ENCODE measurements at places on chromosomes 11 and 22.

DNA sequence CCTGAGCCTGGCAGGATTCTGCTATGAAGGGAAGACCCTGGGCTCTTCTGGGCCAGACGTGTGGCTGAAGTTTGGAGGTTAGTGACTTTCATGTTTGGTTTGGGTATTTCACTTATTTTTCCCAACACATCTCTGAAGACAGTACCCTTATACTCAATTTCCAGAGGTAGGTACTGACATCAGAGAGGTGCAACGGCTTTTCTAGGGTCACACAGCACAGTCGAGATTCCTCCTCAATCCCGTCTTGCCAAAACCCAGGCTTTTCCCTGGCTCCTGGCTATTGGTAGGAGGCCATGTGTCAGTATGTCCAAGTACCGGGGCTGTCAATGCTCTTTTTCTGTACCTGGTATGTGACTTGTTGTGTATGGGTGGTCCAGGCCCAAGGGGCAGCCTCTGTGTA lies 6.1 kb upstream of the PMM1 start:
- no peak for DNase-seq

DNA sequence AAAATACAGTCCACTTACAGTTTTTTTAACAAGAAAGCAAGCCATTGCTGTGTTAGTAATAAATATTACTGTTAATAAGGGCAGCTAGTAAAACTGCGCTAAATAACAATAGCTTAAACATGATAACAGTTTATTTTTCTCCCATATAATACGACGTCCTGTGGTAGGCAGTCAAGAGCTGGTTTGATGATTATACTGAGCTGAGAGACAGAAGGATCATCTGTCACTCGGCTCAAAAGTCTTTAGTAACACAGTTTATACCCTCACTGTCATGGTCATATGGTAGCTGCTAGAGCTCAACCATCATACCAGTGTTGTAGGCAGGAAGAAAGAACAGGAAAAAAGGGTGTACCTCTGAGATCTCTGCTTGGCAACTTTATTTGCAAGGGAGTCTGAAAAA lies 29.1 kb upstream of the ANGPTL5 start:
- DNase-seq, result no peak

- DNase-seq, result no peak
These were observed 6.4 kb upstream of the TTLL8 start for GRCh38 chr22:50064453-50064852.

- no peak for DNase-seq
These were observed 29.0 kb downstream of the C22orf31 start for GRCh38 chr22:29032584-29032983.

DNA sequence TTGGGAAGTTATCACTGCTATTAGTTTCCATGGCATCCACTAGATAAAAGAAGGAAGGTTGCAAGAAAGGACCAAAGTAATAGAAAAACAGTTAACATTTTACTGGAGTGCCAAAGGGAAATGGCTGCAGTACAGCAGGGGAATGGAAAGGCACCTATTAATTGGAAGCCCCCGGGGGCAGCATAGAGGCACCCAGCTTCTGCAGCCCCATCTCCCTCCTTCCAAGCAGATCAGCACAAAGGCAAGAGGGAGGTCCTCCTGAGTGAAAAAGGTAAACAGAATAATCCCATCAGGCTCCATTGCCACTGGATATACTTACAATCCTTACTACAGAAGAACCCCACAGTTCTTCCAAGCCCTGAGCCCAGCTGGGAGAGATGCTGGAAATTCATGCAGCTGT lies 887.1 kb downstream of the DLG2 start:
- DNase-seq, result no peak

- no peak for DNase-seq
These were observed 20.7 kb downstream of the IFITM10 start for GRCh38 chr11:1729692-1730011.

DNA sequence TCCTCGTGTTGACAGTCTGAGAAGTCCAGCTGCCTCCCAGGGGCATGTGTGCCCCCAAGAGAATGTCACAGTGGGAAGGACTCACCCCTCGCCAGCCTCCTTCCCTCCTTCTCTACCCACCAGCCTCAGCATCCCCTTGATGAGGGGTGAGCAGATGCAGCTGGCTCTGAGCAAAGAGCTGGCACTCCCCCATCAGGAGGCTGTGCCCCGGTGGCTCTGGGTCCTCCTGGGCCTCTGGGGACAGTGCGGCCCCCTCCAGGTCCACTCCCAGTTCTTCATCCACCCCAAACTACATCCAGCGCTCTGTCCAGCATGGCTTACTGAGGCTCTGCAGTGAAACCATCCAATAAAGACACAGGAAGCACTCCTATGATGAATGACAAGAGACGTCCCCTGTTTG lies 210.4 kb downstream of the BRD1 start:
- DNase-seq, result no peak

DNA sequence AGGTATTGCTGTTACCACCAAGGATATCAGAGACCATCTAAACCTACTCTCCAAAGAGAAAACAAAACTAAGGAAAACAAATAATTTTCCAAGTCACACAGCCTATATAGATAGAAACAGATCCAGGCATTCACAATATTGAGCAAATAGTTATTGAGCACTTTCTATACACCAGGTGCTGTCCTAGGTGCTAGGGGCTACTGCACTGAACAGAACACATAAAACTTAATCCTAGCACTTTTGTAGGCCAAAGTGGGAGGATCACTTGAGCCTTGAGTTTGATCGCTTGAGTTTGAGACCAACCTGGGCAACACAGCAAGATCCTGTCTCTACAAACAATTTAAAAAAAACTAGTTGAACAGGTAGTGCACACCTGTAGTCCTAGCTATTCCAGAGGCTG lies 44.6 kb downstream of the SERGEF start:
- no peak for DNase-seq

GRCh38 chr11:75013051-75013450 lies 24.3 kb downstream of the NEU3 start:
- DNase-seq, result no peak

GRCh38 chr11:45097721-45098493 lies 48.5 kb upstream of the PRDM11 start:
- no peak for DNase-seq

- no peak for DNase-seq
These were observed 12.7 kb downstream of the DUSP8 start for GRCh38 chr11:1559111-1559951.

DNA sequence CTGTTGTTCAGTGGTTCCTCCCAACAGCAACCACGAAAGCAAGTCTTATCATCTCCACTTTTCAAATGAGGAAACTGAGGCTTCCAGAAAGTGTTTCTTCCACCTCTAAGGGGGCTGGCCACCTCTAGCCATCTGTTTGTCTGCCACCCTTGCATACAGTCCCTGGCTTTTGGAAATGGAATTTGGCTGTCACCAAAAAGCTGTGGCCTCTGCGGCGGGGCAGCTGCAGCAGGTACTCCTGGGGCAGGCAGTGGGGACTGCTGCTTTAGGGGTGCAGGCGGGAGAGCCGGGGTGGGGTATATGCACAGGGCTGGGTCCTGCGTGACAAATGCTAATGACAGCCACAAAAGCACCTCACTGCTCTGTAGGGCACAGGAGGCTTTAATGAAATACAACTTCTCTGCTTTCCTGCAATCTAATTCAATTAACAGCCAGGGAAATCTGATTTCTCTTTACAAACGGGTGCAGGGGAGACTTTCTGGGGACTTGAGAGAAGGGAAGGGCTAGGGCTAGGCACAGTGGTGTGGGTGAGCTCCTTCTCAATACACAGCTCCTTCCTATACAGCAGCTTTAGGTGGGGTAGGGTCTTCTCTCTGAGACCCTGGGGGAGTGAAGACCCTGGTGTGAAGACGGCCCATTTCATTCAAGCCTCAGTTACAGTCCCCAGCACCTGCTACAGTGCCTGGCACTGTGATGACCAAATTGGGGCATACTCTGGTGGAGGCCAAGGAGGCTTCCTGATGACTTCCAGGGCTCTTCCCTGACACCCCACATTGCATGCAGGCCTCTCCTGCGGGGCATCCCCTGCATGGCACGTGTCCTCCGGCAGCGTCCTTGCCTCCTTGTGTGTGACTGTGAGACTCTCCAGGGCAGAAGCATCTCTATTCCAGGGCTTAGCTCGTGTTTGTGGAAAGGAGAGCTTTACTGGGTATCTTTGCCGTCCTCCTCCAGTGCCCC lies 161.6 kb downstream of the CEP164 start:
- DNase-seq, result no peak

DNA sequence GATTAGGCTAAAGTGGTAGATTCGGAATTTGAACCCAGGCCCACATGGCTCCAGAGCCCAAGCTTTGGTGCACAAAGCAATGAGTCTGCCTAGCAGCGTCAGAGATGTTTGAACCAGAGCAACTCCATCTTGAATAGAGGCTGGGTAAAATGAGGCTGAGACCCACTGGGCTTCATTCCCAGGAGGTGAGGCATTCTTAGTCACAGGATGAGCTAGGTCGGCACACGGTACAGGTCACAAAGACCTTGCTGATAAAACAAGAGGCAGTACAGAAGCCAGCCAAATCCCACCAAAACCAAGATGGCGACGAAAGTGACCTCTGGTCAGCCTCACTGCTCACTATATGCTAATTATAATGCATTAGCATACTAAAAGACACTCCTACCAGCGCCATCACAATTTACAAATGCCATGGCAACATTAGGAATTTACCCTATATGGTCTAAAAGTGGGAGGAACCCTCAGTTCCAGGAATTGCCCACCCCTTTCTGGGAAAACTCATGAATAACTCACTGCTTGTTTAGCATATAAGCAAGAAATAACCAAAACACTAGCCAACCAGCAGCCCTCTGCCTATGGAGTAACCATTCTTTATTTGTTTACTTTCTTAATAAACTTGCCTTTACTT lies 40.3 kb upstream of the DAGLA start:
- no peak for DNase-seq

DNA sequence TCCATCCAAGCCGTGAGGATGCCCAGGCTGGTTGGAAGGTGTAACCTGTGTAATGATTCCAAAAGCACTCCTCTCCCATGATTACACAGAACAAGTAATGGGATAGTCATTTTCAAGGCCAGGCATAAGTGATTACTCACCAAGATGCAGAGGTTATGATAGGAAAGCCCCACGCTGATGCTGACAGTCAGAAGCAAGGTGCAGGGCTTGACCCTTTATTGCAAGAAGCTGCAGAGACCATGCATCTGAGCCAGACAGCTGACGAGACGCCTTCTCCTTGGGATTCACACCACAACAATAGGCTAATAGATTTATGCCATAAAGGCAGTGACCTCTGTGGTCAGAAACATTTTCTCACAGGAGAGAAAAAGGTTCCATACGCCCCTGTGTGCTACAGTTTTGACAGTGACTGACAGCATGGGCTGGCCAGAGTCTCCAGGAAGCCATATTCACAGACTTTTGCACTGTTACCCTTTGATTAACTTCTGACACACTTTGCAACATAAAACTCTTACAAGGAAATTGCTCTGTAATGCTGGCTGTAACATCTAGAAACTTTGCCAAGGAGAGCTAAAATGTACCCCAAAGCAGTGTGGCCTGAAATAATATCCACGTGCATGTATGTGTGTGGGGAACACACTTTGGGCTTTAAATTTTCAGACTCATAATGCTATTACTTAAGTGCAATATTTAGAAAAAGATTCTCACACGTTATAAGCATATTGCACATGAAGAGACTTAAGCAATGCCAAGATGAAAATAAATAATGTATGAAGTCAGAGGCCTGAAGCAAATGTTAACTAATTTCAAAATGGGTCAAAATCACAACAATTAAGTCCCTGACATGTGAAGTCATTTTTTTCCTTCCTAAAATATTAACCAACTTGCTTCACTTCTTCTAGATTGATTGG lies 1079.0 kb upstream of the TENM4 start:
- DNase-seq, result no peak

- no peak for DNase-seq
These were observed 76.6 kb upstream of the LMO1 start for GRCh38 chr11:8340296-8340695.

All from activated CD4-positive, alpha-beta T cell treated with anti-CD3 and anti-CD28 coated beads, Interleukin-2, Interleukin-4, amounts not matched to agents 100 ng/mL and 50 ng/mL, durations not matched to agents 16 hours and 8 hours (primary cell).